Neural crest cell (in vitro differentiated cells): ENCODE measurements at places on chromosomes 11 and 22.

- DNase-seq, result no peak
These were observed 565 bp downstream of the NUCB2 start for GRCh38 chr11:17277024-17277584.

DNA sequence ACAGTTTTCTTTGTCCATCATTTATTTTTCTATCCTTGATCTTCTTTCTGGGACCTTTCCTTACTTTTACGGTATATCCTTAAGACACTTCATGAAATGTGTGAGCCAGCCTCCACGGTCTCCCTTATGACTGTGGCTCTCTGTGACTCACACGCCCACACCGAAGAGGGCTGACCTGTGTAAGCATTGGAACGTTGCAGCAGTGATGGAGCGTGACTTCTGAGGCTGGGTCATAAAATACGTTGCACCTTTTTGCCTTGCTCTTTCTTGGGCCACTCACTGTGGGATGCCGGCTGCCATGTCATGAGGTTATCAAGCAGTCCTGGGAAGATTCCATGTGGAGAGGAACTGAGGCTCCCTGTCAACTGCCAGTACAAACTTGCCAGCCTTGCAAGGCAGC is 96.3 kb upstream of the RAB1B start:
- DNase-seq, result no peak

- no peak for DNase-seq
These were observed 39.9 kb upstream of the NUP160 start for GRCh38 chr11:47887910-47888569.

GRCh38 chr11:115996808-115997188 is 492.6 kb upstream of the CADM1 start:
- DNase-seq, result no peak

GRCh38 chr22:47681411-47682165 is 919.1 kb downstream of the TBC1D22A start:
- no peak for DNase-seq

DNA sequence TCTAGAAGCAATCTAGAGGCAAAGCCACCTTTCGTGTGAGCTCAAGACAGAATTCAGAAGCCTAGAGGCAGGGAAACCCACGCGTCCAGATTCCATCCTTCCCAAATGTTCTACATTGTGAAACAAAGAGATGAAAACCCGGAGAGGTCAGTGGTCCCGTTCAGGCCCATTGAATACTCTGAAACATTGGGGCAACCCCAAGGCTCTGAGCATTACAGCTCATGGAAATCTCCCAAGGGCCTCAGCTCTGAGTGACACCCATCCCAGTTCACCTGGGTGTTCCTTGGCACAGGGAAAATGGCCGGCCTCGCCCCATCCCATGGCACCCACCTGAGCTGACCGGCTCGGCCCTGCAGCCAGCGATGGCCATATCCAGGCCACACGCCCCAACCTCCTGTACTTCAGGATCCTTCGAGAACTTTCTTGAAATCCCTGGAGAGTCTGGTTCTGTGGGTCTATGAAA is 128.6 kb upstream of the FGF3 start:
- no peak for DNase-seq

- no peak for DNase-seq
These were observed 13.5 kb upstream of the VSIG10L2 start for GRCh38 chr11:125932301-125932700.

DNA sequence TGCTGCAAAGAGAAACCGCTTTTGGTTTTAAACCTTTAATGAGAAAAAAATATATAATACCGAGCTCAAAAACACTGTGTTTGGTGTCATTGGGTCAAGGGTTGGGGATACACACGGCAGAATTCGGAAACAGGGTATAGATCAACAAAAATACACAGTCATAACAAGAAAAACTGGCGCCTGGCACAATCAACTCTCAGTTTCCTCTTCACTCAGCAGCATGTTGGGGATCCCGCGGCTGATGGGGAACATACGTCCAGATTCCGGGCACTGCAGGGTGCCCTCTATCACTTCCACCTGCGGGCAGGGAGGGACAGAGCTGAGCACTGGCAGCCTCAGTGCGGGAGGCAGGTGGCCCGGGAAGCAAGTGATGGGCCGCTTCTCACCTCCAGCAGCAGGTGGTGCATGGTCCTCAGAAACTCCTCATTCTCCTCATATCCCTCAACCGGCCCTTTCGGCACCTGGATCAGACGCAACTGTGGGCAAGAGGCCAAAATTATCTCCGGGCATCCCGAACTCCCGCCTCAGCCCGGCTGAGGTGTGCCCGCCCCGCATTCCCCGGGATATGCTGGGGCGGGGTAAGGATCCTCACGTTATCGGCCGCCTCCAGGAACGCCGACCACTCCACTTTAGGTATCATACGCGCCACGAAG is 561 bp downstream of the TRMT112 start:
- no peak for DNase-seq

DNA sequence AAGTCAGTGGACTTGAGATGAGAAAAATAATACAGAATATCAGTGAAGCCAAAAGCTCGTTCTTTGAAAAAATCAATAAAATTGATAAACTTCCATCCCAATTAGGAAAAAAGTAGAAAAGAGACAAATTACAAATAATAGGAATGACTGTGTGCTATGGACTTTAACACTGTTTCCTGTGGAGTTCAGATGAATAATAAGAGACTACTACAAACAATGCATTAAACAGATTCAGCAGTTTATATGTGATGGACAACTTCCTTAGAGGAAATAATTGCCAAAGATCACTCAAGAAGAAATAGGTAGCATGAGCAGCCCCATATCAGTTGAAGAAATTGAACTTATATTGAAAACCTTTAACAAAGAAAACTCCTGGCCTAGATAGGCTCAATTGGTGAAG is 99.7 kb downstream of the PPP6R3 start:
- DNase-seq, result no peak

DNA sequence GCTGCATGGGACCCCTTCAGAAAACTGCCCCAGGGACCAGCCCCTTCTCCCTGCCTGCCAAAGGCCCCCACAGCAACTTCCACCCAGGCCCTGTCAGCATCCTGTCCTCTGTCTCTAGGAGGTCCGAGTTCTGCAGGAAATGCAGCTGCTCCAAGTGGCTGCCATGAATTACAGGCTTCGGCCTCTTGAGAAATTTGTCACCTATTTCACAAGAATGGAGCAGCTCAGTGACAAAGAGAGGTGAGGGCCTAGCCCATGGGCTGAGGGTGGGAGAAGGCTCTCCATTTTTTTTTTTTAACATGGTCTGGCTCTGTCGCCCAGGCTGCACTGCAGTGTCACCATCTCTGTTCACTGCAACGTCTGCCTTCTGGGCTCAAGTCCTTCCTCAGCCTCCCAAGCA is 7.3 kb downstream of the RGL4 start:
- no peak for DNase-seq
